ENCODE measurements at places on chromosomes 2 and 18. TPM values are rescaled to one million over a fixed set of nuclear protein-coding genes. Genes with fewer than 3 reads are reported as not detected.

Gene PCARE
- total RNA-seq: 0.38 TPM

Gene TUBA4A
- 111 TPM for total RNA-seq

Gene DCC
- 25.3 TPM for total RNA-seq

Gene WDCP
- total RNA-seq: 11.5 TPM

Gene IL18RAP
- total RNA-seq: not detected

Gene OSR1
- total RNA-seq: 1.0 TPM
